ENCODE measurements at places on chromosomes 5 and 9. TPM values are rescaled to one million over a fixed set of nuclear protein-coding genes. Genes with fewer than 3 reads are reported as not detected.

DNA sequence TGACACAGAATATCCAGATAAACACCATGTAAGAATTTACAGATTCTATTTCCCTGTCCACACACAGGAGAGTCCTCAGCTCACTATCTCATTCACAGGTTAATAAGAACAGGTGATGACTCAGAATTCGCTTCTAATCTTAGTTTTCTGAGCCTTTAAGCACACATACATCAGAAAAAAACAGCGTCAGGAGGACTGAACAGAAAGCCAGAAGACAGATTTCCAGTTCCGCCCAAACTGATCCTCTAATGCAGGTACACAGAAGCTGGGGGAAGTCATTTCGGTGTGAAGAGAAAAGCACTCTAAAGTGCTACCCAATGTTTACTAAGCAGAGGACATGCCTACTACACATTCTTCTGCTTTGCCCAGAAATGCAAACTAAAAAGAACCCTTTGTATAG is 1.6 kb downstream of the CEMIP2 start:
- DNase-seq: no peak

GRCh38 chr5:82640916-82641315 is 362.8 kb upstream of the RPS23 start:
- no peak for DNase-seq

DNA sequence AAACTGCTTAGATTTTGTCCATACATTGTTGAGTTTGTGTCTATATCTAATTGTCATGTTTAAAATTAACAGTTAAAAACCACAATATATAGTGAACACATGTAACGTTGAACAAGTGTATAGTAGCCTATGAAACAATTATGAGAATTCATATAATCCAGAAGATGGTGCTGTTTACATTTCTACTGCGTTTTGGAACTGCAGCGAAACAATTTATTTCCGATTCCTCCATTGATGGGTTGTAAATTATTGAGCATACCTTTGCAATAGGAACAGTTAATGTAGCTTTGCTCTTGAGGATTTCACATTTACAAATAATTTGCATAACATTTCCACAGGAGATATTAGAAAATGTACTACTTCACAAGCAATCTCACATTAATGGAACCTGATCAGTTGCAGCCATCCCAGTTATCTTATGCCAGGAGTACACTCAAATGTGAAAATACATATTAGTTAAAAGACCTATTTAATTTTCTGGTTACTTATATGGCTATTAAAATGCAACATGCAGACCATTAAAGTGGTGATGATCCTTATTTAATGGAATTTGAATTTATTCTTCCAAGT is 411.8 kb downstream of the CDH10 start:
- DNase-seq: no peak

DNA sequence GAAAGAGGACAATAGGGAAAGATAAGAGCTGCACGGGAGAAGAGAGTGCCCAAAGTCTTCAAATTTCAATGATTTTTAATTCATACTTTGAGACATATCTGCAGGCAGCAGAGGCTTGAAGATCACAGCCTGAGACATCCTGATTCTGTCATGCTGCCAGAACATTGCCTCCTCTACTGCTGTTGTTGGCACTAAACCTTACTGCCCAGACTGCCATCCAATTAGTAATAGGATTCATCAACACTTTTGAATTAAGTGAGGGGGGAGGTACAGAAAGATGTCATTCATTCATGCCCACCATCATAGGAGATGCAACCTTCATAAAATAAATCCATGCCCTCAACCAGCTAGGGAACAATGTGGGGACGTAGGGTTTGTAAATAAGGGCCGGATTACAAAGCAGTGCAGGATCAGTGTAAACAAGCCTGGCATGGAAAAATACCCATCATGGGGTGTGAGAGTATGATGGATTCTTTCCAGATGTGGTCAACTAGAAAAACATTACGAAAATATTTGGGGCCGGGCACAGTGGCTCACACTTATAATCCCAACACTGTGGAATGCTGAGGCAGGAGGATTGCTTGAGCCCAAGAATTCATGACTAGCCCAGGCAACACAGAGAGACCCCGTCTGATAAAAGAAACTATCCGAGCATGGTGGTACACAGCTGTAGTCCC is 122.1 kb upstream of the DAPK1 start:
- DNase-seq: no peak

GRCh38 chr9:72207278-72207677 is 58.0 kb downstream of the GDA start:
- no peak for DNase-seq

DNA sequence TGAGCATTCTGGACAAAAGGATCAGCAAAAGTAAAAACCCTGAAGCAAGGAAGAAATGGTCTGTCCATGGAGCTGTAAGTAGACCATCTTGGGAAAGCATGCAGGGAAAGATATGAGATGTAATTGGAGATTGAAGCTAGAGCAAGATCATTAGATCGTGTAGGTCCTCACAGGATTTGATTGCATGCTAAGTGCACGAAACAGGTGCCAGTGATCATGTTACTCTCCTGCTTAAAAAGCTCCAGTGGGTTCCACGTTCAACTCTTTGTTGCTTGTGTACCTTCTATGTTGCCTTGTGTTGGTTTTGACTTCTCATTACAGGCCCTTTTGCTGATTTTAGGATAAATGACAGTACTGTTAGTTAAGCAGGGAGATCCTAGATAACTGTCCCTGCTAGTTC is 442.0 kb downstream of the DMRT2 start:
- DNase-seq: no peak

DNA sequence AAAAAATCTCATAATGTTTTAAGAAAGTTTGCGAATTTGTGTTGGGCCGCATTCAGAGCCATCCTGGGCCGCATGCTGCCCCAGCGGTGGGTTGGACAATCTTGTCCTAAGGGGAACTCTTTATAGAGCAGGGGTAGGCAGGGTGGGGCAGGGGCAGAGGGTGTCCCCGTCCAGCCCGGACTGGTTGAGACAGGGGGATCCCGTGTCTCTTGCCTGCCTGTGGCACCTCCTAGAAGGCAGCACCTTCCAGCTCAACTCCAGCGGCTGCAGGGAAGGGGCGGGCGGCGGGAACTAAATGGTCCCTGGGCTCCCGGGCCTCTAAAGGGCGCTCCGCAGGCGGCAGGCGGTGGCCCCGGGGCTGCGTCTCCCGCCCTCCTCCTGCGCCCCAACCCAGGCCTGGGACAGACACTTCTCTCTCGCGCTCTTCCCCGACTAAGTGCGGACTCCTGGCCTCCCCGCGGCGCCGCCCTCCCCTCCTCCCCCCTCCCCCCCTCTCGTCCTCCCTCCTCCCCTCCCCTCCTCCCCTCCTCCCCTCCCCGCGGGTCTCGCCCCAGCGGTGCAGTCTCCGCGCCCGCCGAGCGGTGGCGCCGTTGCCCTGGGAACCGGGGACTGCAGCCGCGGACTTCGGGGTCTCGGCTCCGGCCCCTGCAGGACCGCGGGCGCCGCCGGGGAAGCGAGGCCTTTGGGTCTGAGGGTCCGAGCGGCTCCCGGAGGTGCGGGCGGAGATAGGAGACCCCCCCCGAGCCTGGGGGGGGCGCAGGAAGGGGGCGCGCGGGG is 132.6 kb downstream of the MRPL36 start:
- peak; percentile 86 for DNase-seq

DNA sequence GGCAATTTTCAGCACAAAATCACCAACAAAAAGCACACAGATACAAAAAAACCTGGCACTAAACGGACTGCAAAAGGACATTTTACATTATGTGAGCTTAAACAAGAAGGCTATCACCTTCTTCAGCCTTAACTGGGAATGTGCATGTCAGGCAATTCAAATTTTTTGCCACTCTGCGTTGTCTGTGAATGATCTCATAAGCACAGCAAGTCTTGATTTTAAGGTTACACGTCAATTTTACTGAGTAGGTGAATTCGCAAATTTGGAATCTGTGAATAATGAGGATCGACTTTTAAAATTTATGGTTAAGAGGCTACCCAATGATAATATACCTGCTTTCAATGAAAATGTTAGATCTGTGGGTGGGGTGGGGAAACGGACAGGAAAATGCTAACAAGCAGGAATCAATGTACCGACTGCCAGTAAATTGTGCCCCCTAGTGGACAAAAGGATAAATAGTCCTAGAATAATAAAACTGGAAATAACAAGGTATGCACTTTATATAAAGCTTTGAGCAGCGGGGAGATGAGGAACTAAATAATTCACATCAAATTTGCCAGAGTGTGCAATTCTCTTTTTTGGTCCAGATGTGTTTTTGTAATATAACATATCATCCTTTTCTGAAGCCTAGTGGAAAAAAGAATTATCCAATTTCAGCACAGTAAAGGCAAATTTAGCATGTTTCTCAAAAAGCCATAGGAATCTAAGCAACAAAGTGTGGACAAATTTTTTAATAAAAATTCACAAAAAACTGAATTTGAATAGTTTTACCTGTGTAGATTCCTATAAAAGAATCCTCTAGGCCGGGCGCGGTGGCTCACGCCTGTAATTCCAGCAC is 20.5 kb downstream of the EQTN start:
- DNase-seq: no peak

GRCh38 chr9:13358128-13358527 is 78.6 kb upstream of the MPDZ start:
- no peak for DNase-seq

DNA sequence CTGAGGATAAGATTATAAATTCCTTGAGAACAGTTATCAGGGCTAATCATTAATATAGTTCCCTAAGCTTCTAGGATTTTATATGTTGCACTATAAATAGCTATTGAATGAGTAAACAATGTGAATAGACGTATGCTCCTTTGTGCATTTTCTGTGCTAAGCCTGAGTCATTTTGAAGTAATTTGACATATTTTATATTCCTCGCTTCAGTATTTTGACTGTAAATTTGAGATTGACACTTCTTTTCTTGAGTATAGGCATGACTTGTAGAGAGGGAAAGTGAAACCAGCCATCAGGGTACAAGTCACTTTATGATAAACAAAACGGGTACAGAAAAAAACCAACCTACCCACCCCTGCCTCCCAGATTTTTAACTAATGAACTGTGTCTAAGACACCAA is 367.7 kb upstream of the PRR16 start:
- no peak for DNase-seq

DNA sequence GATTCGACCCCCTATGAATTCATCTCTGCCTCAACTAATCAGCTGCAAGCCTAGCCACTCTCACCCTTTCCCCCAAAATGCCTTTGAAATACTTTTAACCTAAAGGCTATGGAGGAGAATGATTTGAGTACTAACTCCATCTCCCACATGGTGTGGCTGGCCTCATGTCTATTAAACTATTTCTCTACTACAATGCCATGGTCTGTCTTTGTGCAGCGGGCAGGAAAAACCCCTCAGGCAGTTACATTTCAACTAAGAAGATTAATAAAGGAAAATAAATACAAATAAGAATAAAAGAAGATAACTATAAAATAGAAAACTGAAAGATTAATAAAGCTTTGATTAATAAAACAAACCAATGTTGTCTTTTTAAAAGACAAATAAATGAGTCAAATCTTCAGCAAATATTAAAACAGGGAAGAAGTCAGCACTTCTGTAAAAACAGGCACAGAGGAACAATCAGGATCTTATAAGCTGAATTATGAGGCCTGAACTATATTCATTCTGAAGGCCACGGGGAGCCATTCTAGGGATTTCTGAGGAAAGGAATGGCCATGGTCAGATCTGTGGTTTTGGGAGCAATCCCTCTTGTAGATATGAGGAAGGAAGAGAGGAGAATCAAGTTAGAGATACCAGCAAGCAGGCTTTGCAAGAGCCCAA is 116.1 kb upstream of the SLC12A2 start:
- no peak for DNase-seq

DNA sequence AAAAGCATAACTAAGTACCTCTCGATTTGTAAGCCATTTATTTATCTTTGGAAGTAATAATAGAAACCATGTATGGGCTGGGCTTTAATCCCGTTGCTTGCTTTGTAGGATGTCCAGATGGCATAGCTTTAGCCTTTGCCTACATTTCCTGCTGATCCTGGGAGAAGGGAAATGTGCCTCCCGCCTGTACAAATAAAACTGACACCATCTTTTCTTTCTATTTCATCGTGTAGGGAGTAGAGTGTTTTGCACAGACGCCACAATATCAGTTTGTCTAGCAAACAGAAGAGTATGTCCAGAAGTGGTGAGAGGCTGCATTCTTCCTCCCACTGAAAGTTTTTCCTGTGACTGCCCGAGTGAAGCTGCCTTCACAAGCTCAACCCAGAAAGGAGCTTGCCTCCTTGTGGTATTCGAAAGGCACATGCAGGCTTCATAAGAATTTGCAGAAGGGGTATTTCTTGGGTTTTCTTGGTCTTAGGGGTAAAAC is 24.7 kb upstream of the TJP2 start:
- DNase-seq: peak; percentile 4

DNA sequence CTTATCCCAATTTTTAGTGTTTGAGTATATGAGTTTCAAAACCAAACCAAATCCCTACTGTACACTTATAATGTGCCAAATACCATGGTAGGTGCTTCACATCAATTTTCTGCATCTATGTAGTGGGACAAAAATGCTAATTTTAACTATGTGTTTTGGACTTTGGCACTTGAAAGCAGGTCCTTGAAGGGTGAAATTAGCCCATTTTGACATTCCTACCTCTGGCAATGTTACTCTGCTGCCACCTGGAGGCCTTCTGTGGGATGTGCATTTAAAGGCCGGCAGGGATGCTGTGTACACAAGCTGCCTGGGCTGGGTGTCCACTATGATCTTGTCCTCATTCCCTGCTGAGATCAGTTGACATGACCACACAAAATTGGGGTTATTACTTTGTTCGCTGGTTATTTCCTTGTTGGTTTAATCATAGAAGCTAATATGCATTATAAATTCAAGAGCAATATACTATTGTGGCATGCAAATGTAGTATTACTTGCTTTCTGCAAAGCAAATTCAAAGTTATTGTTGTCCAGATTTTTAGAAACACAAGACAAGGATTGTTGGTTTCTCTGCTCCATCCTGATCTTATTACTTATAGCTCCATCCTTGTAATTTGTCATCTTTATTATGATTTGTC is 166.8 kb downstream of the ARHGEF28 start:
- peak; percentile 74 for DNase-seq

- DNase-seq: no peak
Measured at GRCh38 chr5:173855162-173855994, 32.8 kb upstream of the CPEB4 start.

- DNase-seq: no peak
Measured at GRCh38 chr5:73638344-73639095, 12.5 kb downstream of the ARHGEF28 start.

DNA sequence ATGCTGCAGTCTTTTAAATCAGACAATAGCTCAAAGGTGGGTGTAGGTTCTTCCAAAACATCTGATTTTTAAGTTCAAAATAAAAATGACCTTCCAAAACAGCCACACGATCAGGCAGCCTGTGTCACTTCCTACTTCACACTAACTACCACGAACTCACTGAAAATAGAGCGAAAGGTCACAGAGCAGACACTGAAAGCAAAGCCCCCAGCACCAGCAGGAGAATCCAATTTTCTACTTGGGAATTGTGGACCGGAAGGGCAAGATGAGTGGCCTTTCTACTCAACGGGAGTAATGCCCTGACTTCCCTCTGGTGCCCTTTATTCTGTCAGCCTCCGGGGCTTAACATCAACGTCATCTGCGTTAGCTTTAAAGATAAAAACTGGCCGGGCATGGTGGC is 107.8 kb upstream of the FAM120A start:
- DNase-seq: no peak

Gene FAM200C
- 2.3 TPM for total RNA-seq

Gene S1PR3
- total RNA-seq: 6.1 TPM

Gene ZNF608
- 11.6 TPM for total RNA-seq

Gene CCDC183
- 0.37 TPM for total RNA-seq

Gene CTXN3
- not detected for total RNA-seq

Gene PCDHA6
- not detected for total RNA-seq

Gene STPG3
- total RNA-seq: not detected
